NCI-H2029 (cell line): ENCODE measurements at places on chromosomes 11 and 22.
A peak's percentile ranks its signal among the peaks of the same experiment; 100 is the strongest.

GRCh38 chr11:79375818-79376550 is 64.8 kb downstream of the TENM4 start:
- DNase-seq = no peak

- DNase-seq = no peak
Measured at GRCh38 chr22:37089434-37089833, 20.1 kb downstream of the TMPRSS6 start.

DNA sequence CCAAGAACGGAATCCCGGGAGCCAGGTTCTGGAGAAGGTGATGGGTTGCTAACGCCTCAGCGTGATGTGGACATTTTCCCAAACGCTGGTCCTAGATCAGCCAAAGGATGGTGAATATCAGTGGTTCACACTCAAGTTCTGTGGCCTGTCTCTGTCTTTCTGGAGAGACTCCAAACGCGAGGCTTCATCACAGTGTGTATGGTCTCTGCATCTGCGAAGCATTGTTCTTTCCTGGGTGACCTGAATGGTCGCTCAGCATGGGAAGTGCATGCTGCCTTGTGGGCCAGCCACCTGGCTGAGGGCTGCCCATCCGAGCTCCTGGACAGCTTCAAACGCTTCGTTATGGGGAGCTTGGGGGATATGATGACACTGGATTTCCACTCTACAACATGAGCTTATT is 810.0 kb downstream of the TBC1D22A start:
- no peak for DNase-seq

- no peak for DNase-seq
Measured at GRCh38 chr11:133269267-133269666, 263.0 kb downstream of the OPCML start.

- DNase-seq = peak; percentile 4
Measured at GRCh38 chr11:66419825-66420224, 1.0 kb upstream of the NPAS4 start.

DNA sequence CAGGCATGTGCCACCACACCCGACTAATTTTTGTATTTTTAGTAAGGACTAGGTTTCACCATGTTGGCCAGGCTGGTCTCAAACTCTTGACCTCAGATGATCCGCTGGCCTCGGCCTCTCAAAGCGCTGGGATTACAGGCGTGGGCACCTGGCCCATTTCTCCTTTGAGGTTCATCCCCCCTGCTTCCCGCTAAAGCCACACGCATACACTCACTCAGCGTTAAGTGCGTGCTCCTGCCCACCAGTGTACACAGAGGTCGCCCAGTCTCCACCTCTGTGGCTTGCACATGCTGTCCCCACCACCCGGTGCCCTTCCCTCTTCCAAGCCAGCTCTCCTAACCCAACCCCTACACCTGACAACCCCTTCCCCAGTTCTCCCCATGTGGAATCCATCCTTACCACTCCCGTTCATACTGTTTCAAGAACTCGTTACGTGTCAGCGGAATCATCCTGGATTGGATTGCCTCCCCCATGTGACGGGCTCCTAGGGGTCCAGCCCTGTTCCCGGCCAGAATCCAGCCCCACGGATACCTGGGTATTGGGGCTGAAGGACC is 15.7 kb upstream of the CYTH4 start:
- DNase-seq = no peak

- DNase-seq = no peak
Measured at GRCh38 chr11:130813638-130814037, 102.6 kb downstream of the SNX19 start.

- DNase-seq = peak; percentile 53
Measured at GRCh38 chr11:2482745-2483144, 37.9 kb downstream of the KCNQ1 start.

DNA sequence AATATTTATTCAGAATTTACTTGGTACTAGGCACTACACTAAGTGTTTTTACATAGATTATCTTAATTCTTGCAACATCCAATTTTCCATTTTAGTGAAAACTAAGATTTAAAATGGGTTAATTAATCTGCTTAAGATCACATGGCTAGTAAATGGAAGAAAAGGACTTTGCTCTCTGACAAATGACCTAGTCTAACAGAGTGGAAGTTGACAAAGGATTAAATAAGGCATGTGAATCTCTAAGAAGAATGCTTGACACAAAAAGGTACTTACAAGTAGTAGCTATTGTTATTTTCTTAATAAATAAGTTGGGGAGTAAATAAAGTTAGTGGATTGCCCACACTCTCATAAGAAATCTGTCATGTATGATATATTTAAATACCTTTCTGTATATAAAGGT is 584.8 kb downstream of the DLG2 start:
- no peak for DNase-seq
